Vagina (tissue), 2 donors: ENCODE measurements at places on chromosomes 4 and X. TPM values are rescaled to one million over a fixed set of nuclear protein-coding genes. Genes with fewer than 3 reads are reported as not detected.

The HPGD gene
- 134 TPM for total RNA-seq

The TMEM165 gene
- 171 TPM for total RNA-seq

The HPGDS gene
- 0.98 TPM for total RNA-seq

The NR3C2 gene
- total RNA-seq: 9.6 TPM

- no peak for DNase-seq
Observed at GRCh38 chrX:124018023-124018422, 56.5 kb downstream of the STAG2 start.

DNA sequence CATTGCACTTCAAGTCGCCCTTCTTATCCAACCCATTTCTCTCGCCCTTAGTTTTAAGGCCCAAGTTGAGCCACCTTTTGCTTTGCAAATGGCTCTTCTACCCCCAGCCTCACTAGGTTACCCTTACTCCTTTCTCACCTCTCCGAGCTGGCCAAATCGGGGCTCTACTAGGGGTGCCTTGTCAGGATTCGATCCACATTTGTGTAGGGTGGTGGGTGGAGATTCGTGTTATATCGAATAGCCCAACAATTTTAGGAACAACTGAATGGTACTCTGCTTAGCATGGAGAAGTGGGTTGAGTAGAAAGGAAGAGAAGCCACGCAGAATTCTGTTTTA is 3.5 kb downstream of the SLIT2 start:
- no peak for DNase-seq

DNA sequence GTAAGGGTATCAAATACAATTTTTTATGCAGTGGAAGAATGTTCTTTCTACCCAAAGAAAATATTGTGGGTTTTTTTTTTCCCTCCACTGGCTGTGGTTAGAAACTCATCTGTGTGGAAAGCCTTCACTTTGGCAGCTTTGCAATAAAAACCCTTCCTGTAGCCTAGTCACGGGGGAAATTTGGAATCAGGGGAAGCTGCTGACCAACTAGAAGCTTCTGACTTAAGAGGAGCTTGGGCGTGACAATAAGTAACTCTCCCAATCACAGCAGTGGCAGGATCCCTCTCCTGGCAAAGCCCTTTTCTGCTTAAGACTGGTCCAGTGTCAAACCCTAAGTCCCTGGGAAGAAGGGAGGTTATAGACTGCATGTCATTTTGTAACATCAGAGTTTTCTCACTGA is 87.9 kb downstream of the LRRC66 start:
- no peak for DNase-seq

DNA sequence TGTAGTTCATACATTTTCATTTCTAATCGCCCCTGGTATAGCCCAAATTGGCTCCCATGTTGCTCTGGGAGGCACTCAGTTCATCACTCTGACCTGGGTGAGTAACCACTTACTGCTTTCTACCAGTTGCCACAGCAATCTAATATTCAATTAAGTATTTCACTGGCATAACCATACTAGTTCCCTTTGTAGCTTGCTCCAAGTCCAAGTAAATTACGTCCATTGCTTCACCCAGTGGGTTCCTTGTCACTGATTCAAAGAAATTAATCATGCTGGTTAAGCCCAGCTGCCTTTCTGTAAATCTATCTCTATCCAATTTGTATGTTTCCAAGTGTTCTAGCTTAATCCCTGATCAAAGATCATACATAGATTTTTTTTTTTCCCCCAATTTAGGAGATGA is 92.0 kb upstream of the CBR4 start:
- no peak for DNase-seq

DNA sequence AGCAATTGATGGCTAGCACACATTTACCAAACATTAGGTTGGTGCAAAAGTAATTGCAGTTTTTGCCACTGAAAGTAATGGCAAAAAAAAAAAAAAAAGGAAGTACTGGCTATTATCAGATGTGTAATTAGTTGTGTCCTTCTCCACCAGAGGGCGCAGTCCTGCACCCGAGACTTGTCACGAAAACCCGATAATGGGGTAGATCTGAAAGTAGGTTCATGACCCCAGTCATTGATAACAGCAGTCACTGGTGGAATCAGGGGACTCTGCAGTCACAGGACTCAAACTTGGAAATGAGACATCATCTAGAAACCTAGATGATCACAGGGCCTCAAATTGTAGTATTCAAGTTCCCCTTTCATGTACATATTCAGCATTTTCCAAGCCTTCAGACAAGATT is 13.1 kb upstream of the ACOT9 start:
- DNase-seq: no peak

DNA sequence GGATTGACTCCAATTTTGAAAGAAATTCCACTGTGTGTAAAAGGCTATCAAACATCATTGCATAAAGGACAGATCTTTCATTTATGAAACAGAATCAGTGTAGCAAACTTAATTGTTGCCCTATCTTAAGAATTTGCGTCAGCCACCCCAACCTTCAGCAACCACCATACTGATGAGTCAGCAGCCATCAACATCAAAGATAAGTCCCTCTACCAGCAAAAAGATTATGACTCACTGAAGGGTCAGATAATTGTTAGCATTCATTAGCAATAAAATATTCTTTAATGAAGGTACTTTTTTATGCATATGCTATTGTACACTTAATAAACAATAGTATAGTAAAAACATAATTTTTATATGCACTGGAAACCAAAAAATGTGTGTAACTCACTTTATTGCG is 15.8 kb upstream of the GRSF1 start:
- DNase-seq: no peak

DNA sequence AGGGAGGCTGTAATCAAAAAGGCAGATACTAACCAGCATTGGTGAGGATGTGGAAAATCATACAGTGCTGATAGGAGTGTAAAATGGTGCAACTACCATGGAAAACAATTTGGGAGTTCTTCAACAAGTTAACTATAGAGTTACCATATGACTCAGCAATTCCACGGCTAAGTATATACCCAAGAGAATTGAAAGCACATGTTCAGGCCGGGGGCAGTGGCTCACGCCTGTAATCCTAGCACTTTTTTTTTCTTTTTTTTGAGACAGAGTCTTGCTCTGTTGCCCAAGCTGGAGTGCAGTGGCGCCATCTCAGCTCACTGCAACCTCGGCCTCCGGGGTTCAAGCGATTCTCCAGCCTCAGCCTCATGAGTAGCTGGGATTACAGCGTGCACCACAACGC is 15.0 kb upstream of the CD99L2 start:
- no peak for DNase-seq

DNA sequence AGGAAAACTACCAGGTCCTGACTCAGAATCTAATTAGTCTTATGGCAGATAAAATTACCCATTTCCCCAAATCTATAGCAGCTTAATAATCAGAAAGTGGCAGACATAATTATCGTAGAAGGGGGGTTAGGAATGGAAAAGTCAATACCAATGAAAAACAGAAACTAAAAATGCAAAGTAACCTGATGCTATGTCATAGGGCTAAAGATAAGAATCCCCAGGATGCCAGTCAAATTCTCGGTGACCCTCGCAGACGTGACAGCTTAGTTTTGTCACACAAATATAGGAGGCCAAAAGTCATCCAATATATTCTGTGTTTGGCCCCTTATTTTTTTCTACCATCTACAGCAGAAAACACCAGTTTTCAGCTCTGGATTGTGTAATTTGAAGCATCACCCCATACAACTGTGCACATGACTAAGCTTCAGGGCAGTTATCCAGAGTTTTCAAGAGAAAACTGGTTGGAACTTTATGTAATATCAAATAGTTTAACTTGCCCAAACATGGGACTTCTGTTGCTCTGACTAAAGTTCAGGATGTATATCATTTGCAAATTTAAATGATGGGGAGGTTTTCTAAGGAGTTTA is 30.9 kb downstream of the RASSF6 start:
- DNase-seq: no peak

DNA sequence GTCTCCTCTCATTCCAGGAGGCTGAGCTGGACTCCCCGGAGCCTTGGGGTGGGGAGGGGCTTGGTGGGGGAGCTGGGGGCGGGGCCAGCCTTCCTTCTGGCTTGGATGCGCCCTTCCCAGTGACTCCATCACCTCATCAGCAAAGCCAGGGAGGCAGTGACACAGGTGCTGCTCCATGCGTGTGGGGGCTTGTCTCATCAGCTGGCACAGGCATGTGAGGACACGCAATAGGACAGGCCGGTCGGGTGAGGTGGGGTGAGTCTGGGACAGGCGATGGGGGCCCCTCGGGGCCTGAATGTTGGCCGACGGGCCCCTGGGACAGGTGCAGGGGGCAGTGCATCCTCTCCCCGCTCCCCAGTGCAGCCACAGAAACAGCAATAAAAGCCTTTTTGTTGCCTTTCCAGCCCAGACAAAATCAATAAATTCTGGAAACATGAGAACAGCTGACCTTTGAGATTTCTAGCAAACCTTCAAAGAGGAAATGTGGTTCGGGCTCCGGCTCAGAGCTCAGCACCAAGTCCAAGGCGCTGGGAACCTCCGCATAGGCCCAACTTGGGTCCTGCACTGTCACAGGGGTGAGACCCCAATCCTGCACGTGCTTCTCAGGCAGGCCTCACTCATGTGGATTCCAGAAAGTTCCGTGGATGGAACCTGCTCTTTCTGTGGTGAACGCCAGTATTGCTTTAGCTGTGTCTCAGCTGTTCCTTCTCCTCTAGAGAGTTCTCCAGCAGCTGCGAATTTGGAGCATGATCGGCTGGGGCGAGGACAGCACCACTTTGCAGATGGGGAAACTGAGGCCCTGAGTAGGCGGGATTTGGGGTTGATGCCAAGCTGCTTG is 18.5 kb downstream of the ADRA2C start:
- DNase-seq: no peak

DNA sequence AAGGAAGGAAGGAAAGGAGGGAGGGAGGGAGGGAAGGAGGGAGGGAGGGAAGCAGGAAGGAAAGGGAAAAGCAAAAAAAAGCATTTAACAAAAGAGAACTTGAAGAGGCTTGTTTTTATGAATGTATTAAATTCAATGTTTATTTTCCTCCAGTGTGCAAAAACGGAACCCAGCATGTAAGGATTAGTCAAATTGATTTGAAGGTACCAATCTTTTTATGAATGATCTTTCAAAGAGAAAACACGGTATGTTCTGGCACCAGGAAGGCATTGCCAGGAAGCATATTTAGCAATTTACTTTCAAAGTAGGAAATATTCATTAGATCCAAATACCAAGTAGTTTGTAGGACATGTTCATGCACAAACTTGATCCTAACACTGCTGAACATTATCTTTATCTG is 453.6 kb downstream of the PDGFC start:
- DNase-seq: no peak

DNA sequence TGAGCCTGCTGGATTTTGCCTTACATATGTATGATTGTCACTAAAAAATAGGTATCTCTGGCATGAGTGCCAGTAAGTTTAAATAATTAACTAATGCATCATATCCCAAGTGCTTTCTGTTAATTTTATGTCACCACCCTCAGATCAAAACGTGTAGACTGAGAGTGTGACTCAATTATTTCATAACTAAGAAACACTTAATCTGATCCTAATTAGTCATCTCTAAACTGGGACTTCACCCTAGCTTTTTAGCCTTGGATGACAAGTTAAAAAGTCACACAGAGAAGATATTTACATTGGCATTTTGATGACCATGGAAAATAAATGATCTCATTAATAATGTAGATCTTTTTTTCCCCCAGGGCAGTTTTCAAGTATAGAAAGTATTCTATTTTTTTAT is 23.1 kb upstream of the SLC6A14 start:
- no peak for DNase-seq

GRCh38 chrX:47191331-47191730 is 2.3 kb upstream of the UBA1 start:
- DNase-seq: no peak

- no peak for DNase-seq
Observed at GRCh38 chr4:137685357-137685756, 153.1 kb upstream of the PCDH18 start.

GRCh38 chr4:15213302-15213970 is 211.2 kb downstream of the CPEB2 start:
- no peak for DNase-seq

DNA sequence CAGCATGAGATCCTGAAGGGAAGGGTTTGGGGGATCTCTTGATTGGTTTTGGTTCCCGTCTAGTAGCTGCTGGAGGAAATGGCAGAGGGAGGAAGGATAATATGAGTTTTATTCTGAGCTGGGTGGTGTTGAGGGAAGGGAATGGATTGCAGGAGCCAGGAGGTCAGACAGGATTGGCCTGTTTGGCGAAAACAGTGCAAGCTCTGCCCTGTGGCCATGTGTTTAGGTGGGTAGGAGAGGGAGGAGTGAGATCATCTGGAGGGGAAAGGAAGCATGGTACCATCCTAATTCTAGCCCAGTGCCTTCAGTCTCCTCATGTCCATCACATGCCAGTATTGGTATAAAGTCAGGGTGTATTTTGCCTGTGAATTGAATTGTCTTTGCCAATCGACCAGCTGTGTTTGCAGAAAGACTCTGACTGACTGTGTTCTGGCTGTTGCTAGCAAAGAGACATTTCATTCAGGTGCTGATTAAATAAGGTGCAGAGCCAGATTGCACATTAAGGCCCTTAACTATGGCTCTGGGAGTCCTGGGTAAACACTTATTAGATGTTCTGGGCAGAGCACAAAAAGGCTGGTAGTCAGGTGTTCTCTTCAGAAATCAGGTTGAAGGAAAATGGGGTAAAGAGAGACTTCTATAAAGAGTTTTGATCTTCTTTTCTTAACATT is 10.0 kb downstream of the TMEM164 start:
- no peak for DNase-seq

DNA sequence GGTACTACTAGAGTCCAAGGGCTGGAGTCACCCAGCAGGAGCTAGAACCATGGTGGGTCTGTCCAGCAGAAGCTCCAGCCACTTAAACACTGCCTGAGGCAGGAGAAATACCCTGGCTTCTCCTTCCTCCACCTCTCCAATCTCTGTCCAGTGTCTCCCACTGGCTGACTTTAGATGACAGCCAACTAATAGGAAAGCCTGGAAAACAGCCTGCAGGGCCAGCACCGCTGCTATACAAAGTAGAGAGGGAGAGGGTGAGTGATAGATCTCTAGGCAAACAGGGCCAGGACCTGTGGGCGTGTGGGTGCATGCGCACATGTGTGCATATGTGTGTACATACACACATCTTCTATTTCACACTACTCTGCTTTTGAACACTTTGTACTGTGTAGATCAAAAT is 56.5 kb upstream of the ATP8A1 start:
- DNase-seq: no peak

GRCh38 chr4:89142691-89143669 is 31.6 kb downstream of the TIGD2 start:
- no peak for DNase-seq

- DNase-seq: no peak
Observed at GRCh38 chr4:139959396-139959795, 194.6 kb downstream of the MAML3 start.

- no peak for DNase-seq
Observed at GRCh38 chr4:166823126-166823525, 411.2 kb downstream of the SPOCK3 start.
